ENCODE measurements at places on chromosomes 7 and 10.

GRCh38 chr7:151684408-151685175, 164.9 kb upstream of the RHEB start:
- DNase-seq: no peak

GRCh38 chr10:129968020-129968852, 4.2 kb upstream of the EBF3 start:
- DNase-seq: no peak

DNA sequence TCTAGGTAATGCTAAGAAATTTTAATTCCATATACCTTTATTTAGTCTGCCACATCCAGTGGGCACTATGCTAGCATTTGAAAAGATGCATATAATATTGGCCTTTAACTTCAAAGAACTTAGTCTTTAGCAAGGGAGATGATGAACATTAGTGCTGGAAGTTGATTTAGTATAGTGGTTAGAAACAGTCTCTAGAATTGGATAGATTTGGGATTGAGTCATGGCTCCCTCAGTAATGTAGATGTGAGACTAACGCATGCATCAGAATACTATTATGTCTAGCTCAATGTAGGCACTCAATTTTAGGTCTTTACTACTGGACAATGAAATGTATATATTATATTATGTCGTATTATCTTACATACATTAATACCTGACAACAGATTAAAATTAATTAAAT, 5.8 kb downstream of the DKK1 start:
- no peak for DNase-seq

- DNase-seq: no peak
Observed at GRCh38 chr10:60314069-60314940, 75.4 kb downstream of the ANK3 start.

All from BJ (cell line).